HFFc6 (cell line): ENCODE measurements at places on chromosomes 5 and 9.

GRCh38 chr5:11346336-11346735 lies 557.9 kb downstream of the CTNND2 start:
- DNase-seq, result no peak

- no peak for DNase-seq
Measured at GRCh38 chr5:89067362-89067761, 184.4 kb upstream of the MEF2C start.

DNA sequence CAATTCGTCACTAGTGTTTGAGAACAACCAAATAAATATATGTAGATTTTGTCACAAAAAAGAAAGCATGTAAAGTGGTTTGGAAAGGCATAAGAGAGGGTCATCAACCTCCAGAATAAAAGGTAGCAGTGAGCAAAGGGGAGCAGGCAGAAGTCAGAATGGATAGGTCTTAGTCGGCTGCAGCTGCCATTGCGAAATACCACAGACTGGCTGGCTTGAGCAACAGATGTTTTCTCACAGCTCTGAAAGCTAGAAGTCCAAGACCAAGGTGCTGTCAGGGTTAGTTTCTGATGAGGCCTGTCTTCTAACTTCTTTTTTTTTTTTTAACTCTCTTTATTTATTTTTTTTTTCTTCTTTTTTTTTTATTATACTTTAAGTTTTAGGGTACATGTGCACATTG lies 208.1 kb upstream of the PIK3R1 start:
- DNase-seq, result peak; percentile 51

GRCh38 chr9:78848061-78848460 lies 551.1 kb downstream of the PSAT1 start:
- DNase-seq, result no peak

- DNase-seq, result no peak
Measured at GRCh38 chr5:106086352-106086751, 1584.4 kb downstream of the EFNA5 start.

DNA sequence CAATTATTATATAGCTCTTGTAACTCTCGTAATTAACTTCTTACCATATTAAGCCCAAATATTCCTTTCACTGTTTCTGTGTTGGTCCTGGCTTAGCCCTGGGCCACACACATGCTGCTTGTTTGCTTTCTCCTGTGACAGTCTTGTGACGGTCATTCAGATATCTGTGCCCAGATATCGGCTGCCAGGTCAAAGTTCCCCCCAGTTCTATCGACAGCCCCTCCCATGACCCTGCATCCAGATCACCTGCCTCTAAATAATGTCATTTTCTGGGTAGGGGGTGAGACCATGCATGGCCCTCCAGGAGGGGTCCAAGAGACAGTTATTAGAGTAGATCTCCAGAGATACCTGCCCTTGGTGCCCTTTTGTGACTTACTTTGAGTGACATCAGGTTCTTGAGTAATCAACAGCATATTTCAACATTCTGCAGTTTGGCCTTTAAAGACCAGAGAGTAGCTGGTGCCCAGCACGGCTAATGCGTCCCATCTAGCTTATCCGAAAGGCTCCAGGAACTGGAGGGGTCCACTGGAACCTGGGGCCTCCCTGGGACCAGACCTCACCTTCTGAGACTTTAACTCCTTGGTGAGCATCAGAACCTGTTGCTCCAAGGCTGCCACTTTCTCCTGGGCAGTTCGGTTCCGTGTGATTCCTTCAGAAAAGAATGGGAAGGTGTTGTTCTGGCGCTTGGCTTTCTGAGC lies 26.9 kb downstream of the TBC1D2 start:
- no peak for DNase-seq

GRCh38 chr9:107548298-107549142 lies 59.0 kb upstream of the KLF4 start:
- DNase-seq, result peak; percentile 72

DNA sequence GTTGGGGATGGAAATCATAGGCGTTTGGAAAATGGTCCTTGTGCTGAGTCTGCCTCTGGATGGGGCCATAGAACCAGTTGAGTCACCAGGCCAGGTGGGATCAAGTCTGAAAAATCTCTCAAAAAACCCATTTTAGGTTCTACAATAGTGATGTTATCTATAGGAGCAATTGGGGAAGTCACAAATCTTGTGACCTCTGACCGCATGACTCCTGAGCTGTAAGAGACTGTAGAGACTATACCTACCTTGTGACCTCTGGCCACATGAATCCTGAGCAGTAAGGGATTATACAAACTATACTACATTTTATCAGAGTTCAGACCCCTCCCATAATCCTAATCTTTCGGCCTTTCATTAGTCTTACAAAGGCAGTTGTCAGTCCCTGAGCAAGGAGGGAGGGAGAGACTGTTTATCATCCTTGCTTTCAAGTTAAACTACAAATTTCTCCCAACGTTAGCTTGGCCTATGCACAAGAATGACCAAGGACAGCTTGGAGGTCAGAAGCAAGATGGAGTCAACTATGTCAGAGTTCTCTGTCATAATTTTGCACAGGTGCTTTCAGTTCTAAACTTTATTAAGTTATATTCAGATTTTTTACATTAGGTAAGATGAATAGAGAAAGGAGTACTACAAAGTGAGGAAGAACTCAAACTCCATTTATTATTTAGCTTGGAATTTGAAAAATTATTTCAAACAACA lies 11.5 kb upstream of the JMY start:
- DNase-seq, result no peak

DNA sequence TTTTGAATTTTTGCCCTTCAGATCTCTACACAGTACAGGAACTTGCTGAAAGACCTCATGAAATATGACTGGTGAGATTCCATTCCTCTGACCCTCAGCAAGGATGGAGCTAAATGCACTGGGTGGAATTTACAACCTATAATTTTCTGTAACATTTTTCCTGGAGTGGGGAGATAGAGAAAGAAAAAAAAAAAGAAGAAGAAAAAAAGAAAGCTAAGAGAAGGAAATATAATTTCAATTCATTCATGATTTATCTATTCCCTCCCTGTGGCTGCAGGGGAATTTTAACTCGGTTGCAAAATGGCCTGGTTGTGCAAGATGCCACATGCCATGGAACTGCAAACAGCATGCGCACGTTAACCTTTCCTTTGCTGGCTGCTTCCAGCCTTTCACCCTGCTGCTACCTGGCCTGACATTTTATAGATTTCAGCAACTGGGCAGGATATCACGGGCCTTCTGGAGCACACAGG lies 155.4 kb downstream of the FSTL4 start:
- peak; percentile 24 for DNase-seq

GRCh38 chr9:83754383-83754977 lies 46.7 kb upstream of the UBQLN1 start:
- DNase-seq, result no peak

GRCh38 chr9:35769763-35770162 lies 15.7 kb upstream of the MSMP start:
- no peak for DNase-seq

DNA sequence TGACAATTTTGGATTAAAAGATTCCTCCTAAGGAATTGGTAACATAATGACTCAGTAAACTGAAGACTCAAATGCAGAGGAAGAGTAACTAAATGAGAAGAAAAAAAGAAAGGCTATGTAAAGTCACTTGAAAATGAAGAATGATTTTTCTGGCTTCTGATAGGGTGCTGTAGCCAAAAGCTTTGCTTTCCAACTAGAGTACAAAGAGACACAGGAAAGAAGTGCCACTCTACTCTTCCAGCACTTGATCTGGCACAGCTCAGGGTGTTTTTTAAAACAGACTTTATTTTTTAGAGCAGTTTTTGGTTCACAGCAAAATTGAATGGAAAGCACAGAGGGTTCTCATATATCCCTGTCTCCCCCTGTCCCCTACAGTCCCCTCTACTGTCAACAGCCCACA lies 122.5 kb downstream of the LMNB1 start:
- DNase-seq, result no peak

DNA sequence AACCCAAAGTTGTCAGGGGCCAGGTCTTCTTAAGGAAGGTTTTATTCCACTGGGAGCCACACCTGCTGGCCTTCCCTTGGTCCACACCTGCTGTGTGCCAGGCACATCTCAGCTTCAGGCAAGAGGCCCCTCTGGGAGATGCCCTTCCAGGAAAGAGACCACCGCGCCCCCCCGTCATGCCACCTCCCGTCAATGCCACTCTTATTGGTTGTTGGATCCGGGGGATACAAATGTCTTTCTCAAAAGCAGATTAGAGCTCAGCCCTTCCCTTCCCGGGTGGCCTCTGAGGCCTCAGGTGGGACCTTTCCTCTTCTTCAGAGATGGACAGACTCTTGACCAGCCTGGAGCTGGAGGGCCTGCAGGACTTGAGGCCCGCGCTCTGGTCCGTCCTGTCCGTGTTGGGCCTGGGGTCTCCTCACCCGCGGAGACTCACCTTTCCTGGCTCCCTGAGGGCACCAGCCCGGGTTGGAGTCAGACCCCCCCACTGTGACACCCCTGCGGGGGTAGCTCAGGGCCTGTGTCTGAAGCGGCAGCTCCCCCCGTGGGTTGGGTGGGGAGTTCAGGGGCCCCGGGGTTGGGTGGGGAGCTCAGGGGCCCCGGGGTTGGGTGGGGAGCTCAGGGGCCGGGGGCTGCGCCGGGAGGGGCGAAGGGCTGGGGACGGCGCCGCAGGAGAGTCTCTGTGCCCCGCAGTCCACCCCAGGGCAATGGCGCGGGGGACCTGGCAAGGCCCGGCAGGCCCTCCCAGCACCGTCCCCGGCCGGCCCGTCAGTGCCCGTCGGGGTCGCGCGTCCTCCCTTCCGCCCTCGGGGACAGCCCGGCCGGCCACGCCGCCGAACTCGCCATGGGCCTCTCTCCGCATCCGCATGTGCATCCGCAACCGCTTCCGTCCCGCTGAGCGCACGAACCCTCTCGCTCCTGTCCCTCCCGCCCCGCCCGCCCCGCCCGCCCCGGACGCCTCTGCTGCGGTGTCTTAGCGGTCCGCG lies 3.7 kb upstream of the SLC9A3 start:
- DNase-seq, result no peak

DNA sequence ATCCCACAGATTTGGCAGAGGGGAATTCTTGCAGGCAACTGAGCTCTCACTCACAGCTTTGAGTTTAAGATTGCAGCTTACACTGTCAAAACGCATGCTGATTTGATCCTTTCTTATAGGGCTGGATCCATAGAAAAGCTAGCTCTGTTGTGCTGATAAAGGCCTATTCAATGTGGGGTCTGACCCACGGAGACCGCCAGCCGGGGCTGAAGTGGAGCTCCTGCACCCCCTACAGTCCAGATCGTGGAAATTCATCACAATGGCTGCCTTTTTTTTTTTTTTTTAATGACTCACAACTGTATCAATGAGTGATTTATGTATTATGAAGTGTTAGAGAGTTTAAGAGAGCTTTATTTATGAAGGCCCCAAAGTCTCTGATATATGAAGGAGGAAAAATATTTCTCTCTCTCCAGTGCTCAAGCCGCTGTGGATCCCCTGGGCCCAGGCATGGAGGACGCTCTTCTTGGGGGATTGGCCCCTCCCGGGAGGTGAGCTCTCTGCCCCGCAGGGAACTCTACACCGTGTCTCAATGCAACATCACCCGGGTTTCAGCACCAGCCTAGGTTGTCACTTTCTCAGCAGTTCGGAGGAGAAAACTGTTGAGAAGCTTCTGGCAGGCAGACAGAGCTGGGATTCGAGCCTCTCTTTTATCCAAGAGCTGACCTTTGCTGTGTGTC lies 700.2 kb downstream of the IRX1 start:
- no peak for DNase-seq

GRCh38 chr9:93037476-93037971 lies 21.0 kb upstream of the SUSD3 start:
- no peak for DNase-seq

GRCh38 chr9:93517331-93517730 lies 59.1 kb upstream of the PHF2 start:
- no peak for DNase-seq

- no peak for DNase-seq
Measured at GRCh38 chr5:72518001-72518683, 10.9 kb upstream of the ZNF366 start.

- DNase-seq, result no peak
Measured at GRCh38 chr5:96649251-96649662, 12.9 kb upstream of the CAST start.

DNA sequence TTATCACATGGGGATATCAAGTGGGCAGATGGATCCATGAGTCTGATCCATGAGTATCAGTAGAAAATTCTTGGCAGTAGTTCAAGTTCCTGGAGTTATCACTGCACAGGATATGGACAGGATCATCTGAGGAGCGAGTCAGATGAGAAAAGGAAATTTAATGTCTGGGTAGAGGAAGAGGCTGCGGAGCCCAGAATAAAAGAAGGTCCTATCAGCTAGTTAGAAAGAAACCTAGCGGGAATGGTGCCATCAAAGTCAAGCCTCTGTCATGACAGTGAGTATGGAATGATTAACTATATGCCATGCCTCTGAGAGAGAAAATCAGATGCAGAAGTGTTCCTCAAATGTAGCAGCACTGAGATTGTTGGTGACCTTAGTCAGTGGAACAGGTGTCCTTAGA lies 248.1 kb downstream of the PIK3R1 start:
- DNase-seq, result no peak

- peak; percentile 32 for DNase-seq
Measured at GRCh38 chr9:95381221-95381620, 63.7 kb upstream of the FANCC start.

DNA sequence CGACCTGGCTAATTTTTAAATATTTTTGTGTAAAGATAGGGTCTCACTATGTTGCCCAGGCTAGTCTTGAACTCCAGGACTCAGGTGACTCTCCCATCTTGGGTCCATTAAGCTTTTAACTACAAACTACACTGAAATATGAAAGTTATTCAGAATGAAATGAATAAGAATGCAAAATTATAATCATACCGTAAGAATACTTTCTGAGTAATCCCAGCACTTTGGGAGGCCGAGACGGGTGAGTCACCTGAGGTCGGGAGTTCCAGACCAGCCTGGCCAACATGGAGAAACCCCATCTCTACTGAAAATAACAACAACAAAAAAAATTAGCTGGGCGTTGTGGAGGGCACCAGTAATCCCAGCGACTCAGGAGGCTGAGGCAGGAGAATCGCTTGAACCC lies 1.1 kb upstream of the ORM1 start:
- peak; percentile 37 for DNase-seq

DNA sequence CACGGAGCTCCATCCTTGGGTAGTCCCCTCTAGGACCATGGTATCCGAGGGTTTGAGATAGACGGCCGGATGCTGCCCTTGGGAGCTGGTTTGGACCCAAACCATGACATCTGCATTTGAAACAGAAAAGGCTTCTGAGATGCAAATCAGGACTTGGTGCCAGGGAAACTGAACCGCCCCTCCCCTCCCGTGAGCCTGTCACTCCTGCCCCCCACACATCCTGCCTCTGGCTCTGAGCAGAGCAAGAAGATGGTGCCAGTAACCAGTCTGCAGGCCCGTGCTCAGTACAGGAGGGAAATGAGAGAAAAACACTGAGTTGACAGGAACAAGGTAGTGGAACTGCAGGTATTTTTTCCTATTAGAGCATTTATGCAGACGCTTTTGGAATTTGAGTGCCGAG lies 18.6 kb downstream of the ARPC5L start:
- DNase-seq, result no peak
